ENCODE measurements at places on chromosomes 12 and 14.

GRCh38 chr14:52877628-52878027 lies 73.2 kb downstream of the FERMT2 start:
- H3K36me3 ChIP-seq, result no peaks in the 10 kb centered on the region
- no peak overlapping the region for H3K4me3 ChIP-seq
- DNase-seq, result no peak
- no peak overlapping the region for H3K27ac ChIP-seq
- H3K27me3 ChIP-seq, result no peaks in the 10 kb centered on the region

DNA sequence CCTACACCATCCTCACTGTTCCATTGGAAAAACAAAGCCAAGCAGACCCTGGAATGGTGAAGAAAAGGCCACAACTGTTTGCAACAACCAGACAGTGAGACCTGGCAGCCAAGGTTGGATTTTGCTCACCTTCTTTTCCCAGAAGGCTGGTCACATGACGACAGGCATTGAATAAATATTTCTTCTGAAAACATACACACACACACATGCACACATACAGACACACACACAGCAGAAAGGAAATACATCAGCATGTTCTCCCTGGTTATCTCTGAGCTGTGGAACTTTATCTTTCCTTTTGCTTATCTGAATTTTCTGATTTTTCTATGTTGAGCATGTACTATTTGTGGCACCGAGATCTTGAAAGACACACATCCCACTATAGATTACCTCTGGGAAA lies 38.0 kb upstream of the CCDC60 start:
- H3K27me3 ChIP-seq, result no peaks in the 10 kb centered on the region
- no peaks in the 10 kb centered on the region for H3K4me1 ChIP-seq
- no peak for DNase-seq
- no peaks in the 10 kb centered on the region for H3K36me3 ChIP-seq
- no peak overlapping the region for H3K4me3 ChIP-seq

DNA sequence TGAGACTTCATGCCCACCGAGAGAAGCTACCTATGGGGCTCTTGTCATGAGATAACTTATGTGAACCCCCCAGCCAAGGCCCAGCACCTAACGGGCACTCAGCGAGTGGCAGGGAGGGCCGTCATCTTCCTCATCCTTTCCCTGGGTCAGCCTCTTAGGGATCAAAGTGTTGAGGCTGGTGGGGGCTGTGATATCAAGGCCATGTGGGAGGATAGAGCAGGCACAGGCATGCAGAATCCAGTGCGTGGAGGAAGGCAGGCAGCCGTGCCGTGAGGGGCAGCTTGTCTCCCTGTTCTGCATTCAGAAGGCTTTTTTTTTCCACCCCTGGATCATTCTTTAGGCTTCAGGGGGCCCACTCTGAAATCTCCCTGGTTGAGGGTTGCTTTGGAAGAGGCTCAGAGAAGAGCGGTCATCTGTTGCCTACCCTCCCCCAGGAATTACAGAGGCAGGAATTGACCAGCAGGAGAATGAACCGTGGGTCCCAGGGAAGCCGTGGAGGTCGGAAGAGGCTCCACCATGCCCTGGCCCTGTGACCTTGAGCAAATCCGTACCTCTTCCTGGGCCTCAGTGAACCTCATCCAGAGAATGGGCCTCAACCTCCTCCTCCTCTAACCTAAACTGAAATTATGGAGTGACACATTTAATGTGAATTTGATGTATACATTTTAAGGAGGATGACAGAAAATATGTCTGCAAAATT lies 62.8 kb downstream of the BEGAIN start:
- no peak overlapping the region for H3K4me3 ChIP-seq
- H3K36me3 ChIP-seq, result no peaks in the 10 kb centered on the region
- H3K27ac ChIP-seq, result no peak overlapping the region
- DNase-seq, result no peak

DNA sequence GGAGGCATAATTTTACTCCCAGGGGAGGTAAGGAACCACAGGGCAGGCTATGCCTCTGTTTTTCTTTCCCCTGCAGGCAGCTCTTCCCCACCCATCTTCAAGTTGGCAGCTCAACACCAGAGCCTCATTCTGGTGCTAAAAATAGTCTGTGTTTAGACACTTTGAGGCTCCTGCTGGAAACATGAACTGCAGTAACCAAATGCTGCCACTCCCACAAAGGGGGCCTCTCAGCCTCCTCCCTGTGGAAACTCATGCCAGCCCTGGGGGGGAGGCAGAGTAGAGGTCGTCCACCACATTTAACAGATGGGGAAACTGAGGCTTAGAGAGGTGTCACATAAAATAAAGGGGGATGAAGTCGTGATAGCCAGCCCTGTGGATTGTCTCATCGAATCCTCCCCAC lies 61.4 kb downstream of the WSCD2 start:
- H3K4me1 ChIP-seq, result no peaks in the 10 kb centered on the region
- H3K27ac ChIP-seq, result no peak overlapping the region
- H3K27me3 ChIP-seq, result no peaks in the 10 kb centered on the region
- H3K4me3 ChIP-seq, result no peak overlapping the region
- no peaks in the 10 kb centered on the region for H3K36me3 ChIP-seq

- no peak overlapping the region for H3K27ac ChIP-seq
- no peak for DNase-seq
- no peak overlapping the region for H3K4me3 ChIP-seq
- peaks cover 5% of the 10 kb centered on the region for H3K27me3 ChIP-seq
- H3K36me3 ChIP-seq, result no peaks in the 10 kb centered on the region
Measured at GRCh38 chr12:63963868-63964267, 119.4 kb downstream of the SRGAP1 start.

GRCh38 chr12:52380271-52380694 lies 5.2 kb downstream of the KRT84 start:
- H3K36me3 ChIP-seq, result no peaks in the 10 kb centered on the region
- peaks cover 9% of the 10 kb centered on the region for H3K27me3 ChIP-seq

DNA sequence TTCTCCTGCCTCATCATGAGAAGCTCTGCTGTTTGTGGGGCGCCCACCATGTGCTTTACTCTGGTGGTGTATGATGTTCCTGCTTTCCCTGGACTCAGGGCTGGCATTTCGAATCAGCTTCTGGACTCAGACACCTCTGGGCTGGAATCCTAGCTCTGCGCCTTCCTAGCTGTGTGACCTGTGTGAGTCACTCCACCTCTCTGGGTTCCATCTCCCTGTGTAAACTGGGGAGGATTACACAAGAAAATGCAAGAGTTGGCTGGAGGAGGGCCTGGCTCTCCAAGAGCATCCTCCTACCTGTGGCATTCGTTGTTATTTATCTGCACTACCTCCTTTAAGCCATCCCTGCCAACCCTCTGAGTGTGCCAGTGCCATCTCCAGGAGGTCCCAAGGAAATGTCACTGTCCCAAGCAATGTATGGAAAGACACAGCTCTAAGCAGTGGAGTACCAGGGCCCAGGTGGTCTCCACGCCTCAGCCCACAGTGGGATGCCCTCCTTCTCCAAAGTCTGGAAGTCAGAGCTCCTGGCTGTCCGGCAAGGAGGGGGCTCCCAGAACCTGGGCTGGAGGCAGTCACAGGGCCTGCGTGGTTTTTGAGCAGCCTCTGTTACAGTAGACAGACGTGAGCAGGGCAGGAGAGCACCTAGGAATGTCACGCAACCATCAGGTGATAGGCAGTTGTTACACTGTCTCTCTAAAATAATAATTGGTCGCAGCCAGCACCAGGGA lies 7.3 kb upstream of the TNFAIP2 start:
- no peak overlapping the region for H3K27ac ChIP-seq
- no peak overlapping the region for H3K4me3 ChIP-seq
- peaks cover 10% of the 10 kb centered on the region for H3K27me3 ChIP-seq
- DNase-seq, result no peak
- H3K36me3 ChIP-seq, result no peaks in the 10 kb centered on the region

GRCh38 chr12:26798023-26798422 lies 35.0 kb downstream of the ITPR2 start:
- H3K36me3 ChIP-seq, result peaks cover 5% of the 10 kb centered on the region
- no peak overlapping the region for H3K4me3 ChIP-seq
- no peak for DNase-seq
- no peaks in the 10 kb centered on the region for H3K27me3 ChIP-seq

DNA sequence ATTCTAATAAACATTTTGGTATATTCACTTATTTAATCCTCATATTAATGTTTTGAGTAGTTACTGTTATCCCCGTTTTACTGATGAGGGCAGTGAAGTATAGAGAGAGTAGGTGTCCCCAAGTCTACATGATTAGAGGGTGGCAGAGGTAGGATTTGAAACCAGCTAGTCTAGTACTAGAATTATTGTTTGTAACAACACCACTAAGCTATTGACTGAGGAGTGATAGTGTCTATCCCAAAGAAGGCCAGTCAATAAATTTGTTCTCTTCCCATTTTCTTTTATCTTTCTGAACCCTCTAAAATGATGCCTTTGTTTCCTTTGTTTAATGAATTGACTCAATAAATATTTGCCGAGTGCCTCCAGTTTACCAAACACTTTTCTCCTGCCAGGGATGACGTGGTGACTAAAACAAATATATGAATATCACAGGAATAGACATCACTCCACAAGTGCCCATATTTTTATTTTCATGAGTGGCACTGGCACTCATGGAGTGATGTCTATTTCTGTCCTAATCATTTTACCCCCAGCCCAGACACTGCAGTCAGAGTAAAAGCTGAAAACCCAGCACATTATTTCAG lies 247.5 kb downstream of the SLC16A7 start:
- no peaks in the 10 kb centered on the region for H3K4me1 ChIP-seq
- H3K36me3 ChIP-seq, result no peaks in the 10 kb centered on the region
- no peak overlapping the region for H3K4me3 ChIP-seq
- H3K27ac ChIP-seq, result no peak overlapping the region

DNA sequence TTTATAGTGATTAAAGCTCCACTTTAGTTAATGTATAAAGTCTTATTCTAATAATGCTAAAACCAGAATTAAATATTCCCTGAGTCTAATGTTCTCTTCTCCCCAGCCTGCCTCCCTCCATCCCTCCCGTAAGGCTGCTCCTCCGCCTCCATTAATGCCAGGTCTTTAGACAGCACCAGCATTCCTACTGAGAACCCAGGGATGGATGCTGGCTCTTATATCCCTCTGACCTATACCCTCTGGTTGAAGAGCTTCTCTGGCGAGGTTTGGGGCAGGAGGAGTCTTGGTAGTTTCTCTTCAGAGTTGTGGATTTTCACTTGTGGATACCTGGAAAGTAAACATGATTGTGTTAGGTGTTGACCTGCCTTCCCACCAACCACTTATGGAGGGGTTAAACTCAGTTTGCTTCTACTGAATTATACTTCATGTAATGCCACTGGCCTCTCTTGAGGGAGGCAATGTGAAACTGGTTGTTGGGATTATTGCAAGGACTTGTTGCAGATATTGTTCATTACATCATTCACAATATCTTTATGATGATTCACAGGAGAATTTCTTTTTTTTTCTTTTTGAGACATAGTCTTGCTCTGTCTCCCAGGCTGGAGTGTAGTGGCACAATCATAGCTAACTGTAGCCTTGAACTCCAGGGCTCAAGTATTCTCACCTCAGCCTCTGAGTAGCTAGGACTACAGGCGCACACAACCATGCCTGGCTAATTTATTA lies 11.1 kb upstream of the SMAGP start:
- H3K4me1 ChIP-seq, result no peaks in the 10 kb centered on the region
- H3K27ac ChIP-seq, result no peak overlapping the region
- DNase-seq, result no peak
- no peak overlapping the region for H3K4me3 ChIP-seq

DNA sequence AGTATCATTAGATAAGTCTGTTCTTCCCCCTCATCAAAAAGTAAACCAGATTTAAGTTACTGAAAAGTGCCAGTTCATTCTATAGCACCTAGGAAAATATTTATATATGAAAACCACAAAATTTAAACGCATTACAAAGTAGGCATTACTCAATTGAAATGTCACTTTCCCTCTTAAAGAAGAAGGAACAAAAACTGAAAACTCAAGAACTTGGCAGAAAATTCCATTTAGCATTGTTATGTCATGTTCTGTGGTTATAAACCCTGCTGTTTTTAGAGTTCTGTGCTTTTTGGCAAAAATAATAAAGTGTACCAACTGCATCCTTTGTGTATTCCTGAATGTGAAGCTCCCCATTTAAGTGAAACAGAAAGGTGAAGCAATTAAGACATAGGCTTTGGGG lies 3.6 kb downstream of the FGD4 start:
- H3K27me3 ChIP-seq, result peaks cover 30% of the 10 kb centered on the region
- DNase-seq, result no peak
- H3K36me3 ChIP-seq, result peaks cover 2% of the 10 kb centered on the region

DNA sequence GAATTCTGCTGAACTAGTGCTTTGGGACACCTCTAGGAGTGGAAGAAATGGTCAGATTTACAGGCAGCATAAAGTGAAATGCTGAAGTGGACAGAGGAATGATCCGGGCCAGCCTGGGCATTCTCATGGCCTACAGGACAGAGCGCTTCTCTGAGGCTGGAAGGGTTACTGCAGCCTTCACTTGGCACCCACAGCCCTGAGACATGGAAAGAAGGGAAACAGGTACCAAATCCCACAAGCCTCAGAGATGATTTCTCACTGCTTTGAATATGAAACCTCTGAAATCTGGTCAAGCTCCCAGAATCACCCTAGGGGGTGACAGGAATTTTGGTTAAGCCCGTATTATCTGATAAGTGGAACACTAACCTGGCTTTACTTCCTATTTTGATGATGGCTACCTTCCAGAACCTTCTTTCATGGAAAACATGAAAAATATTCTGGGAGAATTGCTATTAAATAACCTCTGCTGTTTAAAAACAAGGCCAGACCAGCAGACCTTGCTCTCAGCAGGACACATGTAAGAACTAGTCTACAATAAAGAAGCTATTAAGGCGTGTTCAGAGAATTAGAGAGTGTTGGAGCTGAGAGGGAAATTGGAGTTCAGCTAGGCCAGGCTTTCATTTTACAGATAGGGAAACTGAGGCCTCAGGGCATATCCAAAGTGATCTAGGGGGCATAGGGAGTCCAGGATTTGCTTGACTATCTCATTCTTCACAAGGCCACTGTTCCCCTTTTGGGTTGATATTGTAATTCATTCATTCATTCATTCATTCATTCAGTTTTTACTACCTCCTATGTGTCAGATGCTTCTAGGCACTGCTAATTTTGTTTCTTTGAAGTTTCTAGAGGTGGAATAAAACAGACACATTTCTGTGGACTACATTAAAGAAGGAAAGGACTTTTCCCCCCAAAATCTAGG lies 281.5 kb downstream of the ZFP36L1 start:
- no peak for DNase-seq
- peaks cover 26% of the 10 kb centered on the region for H3K4me1 ChIP-seq
- no peaks in the 10 kb centered on the region for H3K27me3 ChIP-seq
- H3K36me3 ChIP-seq, result no peaks in the 10 kb centered on the region

DNA sequence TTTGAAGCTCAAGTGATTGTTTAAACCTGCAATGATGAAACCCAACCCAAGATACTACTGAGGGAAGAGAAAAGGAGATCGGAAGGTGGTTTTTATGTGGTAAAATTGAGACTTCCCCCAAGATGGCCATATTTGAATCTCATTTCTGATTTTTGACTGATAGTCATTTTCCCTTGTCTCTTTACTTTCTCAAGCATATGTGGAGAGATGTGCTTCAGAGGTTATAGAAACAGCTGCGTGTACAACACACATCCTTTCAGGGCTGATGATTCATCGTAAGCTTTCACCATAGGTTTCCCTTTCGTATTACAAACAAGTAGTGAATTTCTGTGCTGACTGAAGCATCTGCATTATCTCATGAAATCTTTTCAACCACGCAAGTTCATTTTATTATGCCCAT lies 276.2 kb downstream of the EMP1 start:
- H3K27ac ChIP-seq, result no peak overlapping the region
- peaks cover 7% of the 10 kb centered on the region for H3K4me1 ChIP-seq
- no peaks in the 10 kb centered on the region for H3K27me3 ChIP-seq
- H3K36me3 ChIP-seq, result no peaks in the 10 kb centered on the region
- H3K4me3 ChIP-seq, result no peak overlapping the region
